Activated T-cell treated with anti-CD3 and anti-CD28 coated beads, Interleukin-2, amount 50 U/mL, for 72 hours (primary cell): ENCODE measurements at places on chromosomes 2 and 18. TPM values are rescaled to one million over a fixed set of nuclear protein-coding genes. Genes with fewer than 3 reads are reported as not detected.

RESP18 gene
- total RNA-seq: not detected

LHCGR gene
- not detected for total RNA-seq

GPR45 gene
- total RNA-seq: not detected

HS6ST1 gene
- total RNA-seq: 11.3 TPM

TXNDC2 gene
- total RNA-seq: not detected

MYOM1 gene
- total RNA-seq: 1.1 TPM

IGFBP5 gene
- total RNA-seq: not detected

IL1RN gene
- 18.5 TPM for total RNA-seq

ACMSD gene
- total RNA-seq: not detected

DNA sequence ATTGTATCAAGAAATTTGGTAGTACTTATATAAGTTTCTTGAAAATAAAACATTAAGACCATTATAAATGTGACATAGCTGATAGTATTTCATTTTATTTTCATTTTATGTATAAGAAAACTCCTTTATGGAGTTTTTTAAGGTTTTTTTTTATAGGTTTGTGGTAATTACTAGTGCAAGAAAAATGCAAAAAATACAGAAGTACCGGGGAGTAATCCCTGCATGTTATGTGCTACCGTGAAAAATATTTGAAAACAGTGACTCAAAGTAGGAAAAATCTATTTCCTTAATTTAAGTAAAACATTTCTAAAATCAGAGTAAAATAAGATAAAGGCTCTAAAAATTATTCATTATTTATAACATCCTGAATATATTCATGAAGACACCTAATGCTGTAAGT, 21.6 kb downstream of the ZSWIM2 start:
- DNase-seq: no peak

DNA sequence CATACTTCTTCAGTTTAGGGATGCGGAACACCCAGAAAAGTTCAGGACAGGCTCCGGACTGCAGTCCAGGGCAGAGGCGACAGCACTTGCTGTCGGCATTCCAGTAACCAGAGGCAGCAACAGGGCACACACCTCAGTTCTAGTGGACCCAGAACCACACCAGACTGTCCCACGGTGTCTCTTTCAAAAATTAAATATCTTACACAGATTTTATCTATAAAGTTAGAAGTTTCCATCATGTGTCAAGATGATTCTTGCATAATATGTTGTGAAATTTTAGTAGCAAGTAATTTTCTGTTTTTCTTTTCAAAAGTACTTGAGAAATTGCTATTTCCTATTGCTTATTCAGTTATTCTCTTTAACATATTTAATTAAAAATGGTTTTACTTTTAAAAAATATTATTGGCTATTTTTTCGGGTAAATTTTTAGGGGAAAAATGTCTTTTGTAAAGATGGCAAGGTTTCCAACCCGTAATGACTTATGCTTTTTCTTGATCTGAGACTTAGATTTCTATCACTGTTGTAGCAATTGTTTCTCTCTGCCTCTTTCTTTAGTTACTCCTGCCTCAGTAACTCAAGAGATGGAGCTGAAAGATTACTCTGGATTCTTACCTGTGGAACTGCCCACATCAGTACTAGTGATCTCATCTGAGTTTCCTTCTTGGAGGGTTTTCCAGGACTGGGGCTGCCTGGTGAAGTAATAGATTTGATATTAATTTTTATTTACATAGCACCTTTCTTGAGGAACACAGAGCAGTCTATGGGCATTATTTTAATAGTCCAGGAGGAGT, 182.7 kb downstream of the LTBP1 start:
- no peak for DNase-seq

- no peak for DNase-seq
Measured at GRCh38 chr2:224031358-224031970, 7.6 kb downstream of the SERPINE2 start.

DNA sequence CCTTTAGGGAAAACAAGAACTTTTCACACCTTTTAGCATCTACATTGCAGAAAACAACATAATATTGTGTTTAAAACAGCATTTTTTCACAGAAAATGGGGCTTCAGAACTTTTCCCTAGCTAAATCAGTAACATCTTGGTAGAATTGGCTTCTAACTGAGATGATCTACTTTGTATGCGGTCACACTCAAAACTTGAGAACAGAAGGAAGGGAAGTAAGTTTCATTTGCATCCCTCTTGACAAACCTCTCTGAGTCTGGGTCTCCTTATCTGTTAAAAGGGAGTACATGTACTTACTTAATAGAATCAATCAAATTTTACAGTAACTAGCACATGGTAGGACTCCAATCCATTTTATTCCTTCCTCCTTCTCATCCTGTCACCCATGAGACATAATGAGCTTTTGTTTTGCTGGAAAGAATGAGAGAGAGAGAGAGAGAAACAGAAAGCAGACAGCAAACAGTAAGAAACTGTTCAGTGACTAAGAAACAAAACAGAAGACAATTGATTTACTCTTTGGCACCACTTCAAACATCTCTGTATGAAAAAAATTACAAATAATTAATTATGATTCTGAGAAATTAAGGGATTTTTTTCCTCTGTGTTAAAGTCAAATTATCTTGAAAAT, 387.3 kb downstream of the SATB2 start:
- no peak for DNase-seq

GRCh38 chr2:85771486-85771885, 17.7 kb downstream of the ATOH8 start:
- no peak for DNase-seq

DNA sequence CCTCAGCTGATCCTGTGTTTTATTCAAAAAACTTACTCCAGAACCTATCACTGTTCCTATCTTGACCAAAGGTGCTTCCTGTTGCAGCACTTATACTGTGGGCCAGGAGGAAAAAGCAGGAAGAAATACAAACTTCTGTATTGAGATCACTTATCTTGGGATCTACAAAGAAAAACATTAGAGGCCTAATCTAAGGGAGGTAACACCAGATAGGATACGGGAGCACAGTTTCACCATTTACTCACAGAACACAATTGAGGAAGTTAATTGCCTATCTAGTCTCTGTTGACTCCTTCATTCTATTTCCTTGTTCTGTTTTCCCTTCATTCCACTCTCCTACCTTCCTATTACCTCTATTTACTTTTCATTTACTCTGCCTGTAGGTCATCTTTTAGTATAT, 287.2 kb upstream of the LINC00305 start:
- no peak for DNase-seq

GRCh38 chr2:728165-728564, 51.0 kb upstream of the TMEM18 start:
- DNase-seq: no peak

- no peak for DNase-seq
Measured at GRCh38 chr2:148764815-148765214, 110.2 kb upstream of the KIF5C start.

- DNase-seq: no peak
Measured at GRCh38 chr2:58131191-58132011, 84.8 kb downstream of the VRK2 start.

- no peak for DNase-seq
Measured at GRCh38 chr18:34592961-34593382, 117.1 kb upstream of the DTNA start.

DNA sequence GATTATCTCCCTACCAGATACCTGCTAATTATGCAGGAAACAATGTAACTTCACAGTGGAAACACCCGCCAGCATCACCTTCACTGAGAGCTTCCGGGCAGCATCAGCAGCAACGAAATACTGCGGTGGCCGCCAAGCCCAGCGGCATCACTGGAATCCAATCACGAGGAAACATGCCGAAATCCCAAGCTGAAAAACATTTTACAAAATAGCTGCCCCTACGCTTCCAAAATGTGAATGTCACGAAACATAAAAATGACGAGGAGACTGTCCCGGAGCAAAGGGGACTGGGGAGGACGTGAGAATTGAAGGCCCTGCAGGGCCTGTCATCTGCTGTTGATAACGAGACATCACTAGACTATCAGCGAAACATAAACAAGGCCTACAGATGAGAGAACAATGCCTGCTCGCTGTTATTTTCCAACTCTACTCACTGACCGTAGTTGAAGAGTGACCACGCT, 82.6 kb downstream of the HDAC4 start:
- no peak for DNase-seq

DNA sequence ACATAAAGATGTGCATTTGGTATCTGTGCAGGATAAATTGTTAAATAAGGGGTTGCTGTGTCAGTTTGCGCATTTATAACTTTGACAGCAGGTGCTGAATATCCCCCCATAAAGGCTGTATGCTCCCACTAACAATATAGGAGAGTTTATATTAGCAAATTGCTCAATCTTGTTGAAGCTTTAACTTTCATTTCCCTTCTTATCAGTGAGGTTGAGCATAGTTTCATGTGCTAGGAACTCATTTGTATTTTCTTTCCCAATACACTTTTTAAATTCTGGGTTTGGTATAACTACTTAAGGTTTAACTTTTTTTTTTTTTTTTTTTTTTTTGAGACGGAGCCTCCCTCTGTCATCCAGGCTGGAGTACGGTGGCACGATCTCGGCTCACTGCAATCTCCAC, 89.0 kb downstream of the FAM117B start:
- no peak for DNase-seq

GRCh38 chr18:27894746-27895145, 282.2 kb downstream of the CDH2 start:
- DNase-seq: no peak

DNA sequence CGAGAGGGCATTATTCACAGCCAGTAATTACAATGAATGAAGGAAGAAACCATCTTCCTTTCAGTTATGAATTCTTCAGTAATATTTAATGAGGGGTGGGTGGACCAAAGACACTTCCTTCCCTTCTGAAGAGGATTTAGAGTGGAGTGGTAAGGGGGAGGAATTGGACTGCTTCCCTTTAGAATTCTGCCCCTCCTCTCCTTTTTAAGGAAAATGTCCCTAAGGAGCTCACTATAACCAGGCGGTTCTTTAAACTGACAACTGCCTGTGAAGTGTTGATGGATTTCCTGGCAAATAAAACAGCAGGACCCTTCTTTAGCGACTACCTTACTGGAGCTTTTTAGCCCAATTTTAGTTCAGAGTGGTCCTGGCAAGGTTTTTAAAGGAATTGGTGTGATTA, 86.4 kb downstream of the LIMS1 start:
- no peak for DNase-seq

DNA sequence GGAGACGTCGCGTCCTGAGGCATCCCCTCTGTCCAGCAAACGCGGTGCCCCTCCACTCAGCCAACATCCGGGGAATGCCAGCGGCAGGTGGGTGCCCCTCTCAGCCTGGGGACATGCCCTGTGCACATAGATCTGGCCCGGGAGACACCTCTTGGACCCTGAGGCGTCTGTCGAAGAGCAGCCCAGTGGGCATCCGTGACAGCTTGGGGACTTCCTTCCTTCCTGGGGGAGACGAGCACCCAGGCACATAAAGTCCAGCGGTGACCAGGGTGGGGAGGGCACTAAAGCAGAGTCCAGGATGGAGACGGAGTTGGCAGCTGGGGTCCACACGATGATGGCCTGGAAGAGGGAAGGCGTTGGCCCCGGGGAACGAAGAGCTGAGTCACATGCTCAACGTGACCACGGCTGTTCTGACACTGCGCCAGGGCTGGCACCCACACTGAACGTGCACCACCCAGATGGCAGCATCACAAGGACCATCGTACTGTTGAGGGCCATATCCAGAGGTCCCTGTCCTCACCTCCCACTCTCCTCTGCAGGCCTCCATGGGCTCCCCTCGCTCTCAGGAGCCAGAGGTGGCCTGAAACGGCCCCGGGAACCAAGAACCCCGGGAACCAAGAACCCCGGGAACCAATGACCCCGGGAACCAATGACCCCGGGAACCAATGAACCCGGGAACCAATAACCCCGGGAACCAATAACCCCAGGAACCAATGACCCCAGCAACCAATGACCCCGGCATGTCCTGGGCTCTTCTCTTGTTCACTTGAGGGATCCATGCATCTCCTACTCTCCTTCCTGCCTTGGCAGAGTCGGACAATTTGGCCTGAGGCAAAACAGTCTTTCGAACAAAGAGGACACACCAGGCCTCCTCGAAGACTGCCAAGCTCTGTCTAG, 22.6 kb downstream of the HDAC4 start:
- no peak for DNase-seq

- DNase-seq: no peak
Measured at GRCh38 chr18:22214731-22215528, 45.5 kb downstream of the GATA6 start.

- DNase-seq: no peak
Measured at GRCh38 chr2:22946553-22946952, 438.4 kb upstream of the KLHL29 start.

- DNase-seq: no peak
Measured at GRCh38 chr2:38547791-38548190, 54.9 kb downstream of the HNRNPLL start.

GRCh38 chr18:2997846-2998564, 14.9 kb downstream of the LPIN2 start:
- no peak for DNase-seq
